ENCODE measurements at places on chromosomes 16 and 17. TPM values are rescaled to one million over a fixed set of nuclear protein-coding genes. Genes with fewer than 3 reads are reported as not detected.

Gene SSTR5
- not detected for total RNA-seq

Gene DDX28
- 24.5 TPM for total RNA-seq

Gene MYH1
- not detected for total RNA-seq

Gene CDR2L
- total RNA-seq, result 16.0 TPM

Gene CDH13
- total RNA-seq, result not detected

Gene LPO
- total RNA-seq, result 0.11 TPM

Gene MLKL
- 5.1 TPM for total RNA-seq

Gene GDPD3
- total RNA-seq, result 1.7 TPM

Gene CA5A
- total RNA-seq, result not detected

Gene ZNF23
- total RNA-seq, result 8.6 TPM

Gene CUEDC1
- total RNA-seq, result 1.0 TPM

- no peak for DNase-seq
Observed at GRCh38 chr17:41186872-41187271, 2.2 kb upstream of the KRTAP4-1 start.

GRCh38 chr16:20844054-20844453 is 37.7 kb downstream of the REXO5 start:
- DNase-seq, result no peak

DNA sequence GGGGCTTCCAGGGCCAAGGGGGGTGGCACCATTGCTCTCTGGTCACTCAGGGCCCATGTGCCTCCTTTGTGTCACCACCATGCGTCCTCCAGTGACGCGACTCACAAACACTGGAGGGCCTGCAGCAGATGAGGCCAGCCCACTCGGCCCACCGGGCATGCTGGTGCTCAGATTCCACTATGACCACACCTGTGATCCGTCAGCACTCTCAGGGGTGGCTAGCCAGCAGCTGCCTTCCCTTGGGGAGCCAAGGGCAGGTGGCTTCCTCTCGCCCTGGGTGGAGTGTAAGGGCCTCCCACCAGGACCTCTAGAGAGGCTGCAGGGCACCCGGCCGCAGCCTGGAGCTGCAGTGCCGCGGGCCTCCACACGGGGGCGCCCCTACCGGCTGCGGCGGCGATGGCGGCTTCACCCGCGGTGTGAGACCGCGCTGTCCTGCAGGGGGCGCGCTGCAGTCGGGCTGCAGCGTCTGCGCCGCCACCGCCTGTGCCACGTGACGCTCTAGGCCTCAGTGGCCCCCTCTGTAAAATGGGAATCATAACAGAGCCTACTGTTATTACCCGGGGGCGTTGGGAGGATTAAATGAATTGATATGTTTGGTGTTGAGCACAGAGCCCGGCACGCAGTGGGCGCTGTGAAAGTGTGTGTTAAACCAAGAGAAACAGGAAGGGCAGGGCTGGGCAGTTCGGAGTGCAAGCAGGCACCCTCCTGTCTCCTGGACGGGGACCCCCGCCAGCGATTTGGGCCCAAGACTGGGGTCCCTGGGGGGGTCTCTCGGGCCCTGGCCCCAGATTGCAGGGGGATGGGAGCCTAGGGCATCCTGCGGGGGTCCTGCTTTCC is 192.4 kb upstream of the GSE1 start:
- DNase-seq, result peak; percentile 92

- no peak for DNase-seq
Observed at GRCh38 chr17:63578769-63579111, 22.0 kb upstream of the TACO1 start.

DNA sequence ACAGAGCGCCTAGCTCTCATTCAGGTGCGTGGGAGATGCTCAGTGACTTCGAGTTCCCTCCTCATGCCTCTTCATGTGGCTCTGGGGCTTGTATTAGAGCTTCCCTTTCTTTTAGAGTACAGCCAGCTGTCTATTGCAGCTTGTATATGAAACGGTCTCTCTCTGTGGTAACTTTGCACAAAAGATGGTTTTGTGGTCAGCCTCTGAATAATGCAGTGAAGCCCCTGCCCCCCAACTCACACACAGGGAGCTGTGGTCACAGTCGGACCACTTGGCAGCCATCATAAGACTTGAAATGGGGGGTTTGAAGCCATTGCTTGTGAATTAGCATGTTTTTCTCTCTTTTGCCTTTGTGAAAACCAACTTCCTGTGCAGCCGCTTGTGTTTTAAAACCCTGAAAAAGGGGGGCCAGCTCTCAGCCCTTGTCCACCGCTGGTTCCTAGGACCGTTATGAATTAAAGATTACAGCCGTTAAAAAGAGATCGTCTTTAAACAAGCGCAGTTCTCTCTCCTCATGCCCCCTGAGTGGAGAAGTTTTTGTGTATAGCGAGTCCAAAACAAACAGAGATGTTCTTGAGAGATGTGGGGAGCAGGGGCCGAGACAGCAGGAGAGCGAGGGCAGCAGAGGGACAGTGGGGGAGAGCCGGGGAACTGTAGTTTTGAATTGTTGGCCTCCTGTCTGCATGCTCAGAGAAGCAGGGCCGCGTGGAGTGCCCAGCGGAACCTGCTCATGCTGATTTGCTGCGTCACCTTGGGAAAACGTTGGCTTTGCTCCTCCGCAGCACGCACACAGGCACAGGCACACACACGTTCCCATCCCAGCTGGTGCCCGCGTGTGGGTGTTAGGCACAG is 199.0 kb downstream of the MSI2 start:
- DNase-seq, result no peak

DNA sequence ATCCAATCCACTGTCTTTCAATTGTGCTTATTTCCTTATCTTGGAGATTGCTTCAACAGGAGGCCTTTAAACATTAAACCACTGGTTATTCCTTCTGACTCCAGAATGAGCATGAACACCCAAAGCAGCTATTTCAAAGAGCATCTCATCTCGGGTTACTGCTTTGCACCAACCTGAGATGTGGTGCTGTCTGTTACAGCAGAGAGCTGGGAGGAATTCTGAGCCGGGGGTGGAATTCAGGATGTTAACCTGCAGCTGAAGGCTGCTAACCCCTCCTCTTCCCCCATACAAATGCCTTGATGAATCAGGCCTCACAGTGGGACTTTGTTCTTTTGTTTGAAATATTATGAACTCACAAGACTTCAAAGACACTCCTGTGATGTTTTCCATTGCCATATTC is 113.1 kb downstream of the SHISA9 start:
- DNase-seq, result no peak

GRCh38 chr16:50354629-50355456 is 13.9 kb downstream of the BRD7 start:
- peak; percentile 34 for DNase-seq

DNA sequence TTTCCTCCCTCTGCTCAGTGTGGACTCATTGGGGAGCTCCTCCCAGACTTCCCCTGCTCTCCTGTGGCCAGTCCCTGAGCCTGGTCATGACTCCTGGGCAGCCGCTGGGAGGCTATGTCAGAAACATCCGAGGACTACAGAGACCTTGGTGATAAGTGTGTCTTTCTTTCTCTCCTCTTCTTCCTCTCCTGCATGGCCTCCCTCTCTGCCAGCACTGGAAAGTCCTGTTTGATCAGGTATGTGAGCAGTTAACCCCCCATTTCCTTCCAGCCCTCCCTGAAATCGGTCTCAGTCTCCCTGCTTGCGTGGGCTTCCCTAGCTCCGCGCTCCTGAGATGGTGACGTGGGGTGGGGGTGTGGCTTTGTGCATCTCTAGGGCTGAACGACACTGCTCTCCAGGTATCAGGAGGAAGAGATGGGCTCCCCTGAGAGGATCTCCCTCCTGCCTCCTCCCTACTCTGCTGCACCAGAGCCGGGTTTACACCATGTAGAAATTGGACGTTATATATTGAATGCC is 2.1 kb downstream of the RHBDL3 start:
- DNase-seq, result no peak

DNA sequence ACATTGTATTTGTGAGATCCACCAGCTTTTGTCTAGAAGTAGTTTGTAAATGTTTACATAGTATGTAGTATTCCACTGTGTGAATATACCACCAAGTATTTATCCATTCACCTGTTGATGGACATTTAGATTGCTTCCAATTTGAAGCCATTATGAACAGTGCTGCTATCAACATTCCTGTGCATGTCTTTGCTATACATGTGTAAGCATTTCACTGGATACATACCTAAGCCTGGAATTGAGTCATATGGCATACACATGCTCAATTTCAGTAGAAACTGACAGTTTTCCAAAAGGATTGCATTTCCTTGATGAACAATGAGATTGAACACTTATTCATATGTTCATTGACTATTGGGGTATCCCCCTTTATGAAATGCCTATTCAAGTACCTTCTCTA is 540.6 kb upstream of the SOX9 start:
- DNase-seq, result no peak

- peak; percentile 84 for DNase-seq
Observed at GRCh38 chr16:70523743-70524398, at the start of gene SF3B3. Gene SF3B3, plus strand, starts transcription at chr16:70523816. Its CDS starts 2,841 bp downstream, at chr16:70526657.

DNA sequence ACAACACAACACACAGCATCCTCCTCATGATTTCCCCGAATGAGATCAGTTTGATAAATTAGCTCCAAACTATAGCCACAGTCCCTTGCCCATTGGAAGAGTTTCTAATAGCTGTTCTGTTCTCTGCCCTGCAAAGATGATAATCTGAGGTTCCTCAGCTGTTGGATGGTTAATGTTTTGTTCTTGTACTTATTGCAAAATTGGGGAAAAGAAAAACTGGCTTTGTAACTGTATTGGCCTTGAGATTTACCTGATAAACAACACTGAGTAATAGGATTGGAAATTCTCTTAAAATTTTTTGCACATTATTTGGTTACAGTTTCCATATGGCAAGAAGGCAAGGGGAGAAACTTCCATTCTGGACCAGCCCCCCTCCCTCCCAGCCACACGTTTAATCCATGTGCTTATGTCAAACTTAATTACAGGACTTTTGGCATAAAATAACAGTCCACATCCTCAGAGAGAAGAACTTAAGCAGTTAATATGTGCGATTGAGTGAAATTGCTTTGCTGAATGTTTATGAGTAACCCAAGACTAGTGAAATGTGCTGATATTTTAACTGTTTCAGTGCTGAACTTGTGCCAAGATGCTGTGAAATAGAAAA is 119.1 kb upstream of the ZFHX3 start:
- DNase-seq, result no peak

DNA sequence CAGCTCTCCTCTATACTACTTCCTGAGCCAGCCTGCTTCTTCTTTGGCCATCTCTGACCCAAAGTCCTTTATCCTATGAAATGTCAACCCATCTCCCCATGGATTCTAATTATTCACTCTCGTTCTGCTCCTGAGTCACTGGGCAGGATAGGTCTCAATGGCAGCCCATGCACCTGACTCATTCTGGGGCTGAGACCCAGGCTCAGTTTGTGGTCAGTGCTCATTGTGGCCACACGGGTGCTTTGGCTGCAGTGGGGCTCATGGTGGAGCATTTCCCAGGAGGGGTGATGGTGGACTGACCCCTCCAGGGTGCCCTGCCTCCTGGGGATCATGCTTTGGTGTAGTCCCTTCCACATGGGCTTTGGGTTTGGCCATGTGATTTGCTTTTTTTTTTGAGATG is 154.8 kb upstream of the WSCD1 start:
- no peak for DNase-seq

- DNase-seq, result no peak
Observed at GRCh38 chr16:49012961-49013726, 268.5 kb downstream of the CBLN1 start.

GRCh38 chr17:59284317-59284716 is 47.1 kb upstream of the YPEL2 start:
- DNase-seq, result no peak

DNA sequence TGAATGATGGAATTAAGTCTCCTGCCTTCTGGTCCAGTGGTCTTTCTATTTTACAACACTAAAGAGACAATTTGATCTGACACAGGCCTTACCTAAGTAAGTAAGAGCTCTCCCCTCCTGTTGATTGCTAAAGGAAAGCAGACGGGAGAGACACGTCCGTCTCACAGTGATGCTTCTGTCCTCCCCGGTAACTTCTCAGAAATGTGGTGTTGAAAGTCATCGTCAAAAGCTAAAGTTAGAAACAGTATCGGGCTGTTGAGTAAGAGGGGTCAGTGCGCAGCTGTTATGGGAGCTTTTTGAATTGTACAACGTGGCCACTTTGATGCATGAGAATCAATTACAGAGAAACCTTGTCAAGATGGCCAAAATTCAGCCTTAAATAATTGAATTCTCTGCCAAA is 1.9 kb upstream of the RBFOX1 start:
- DNase-seq, result no peak

DNA sequence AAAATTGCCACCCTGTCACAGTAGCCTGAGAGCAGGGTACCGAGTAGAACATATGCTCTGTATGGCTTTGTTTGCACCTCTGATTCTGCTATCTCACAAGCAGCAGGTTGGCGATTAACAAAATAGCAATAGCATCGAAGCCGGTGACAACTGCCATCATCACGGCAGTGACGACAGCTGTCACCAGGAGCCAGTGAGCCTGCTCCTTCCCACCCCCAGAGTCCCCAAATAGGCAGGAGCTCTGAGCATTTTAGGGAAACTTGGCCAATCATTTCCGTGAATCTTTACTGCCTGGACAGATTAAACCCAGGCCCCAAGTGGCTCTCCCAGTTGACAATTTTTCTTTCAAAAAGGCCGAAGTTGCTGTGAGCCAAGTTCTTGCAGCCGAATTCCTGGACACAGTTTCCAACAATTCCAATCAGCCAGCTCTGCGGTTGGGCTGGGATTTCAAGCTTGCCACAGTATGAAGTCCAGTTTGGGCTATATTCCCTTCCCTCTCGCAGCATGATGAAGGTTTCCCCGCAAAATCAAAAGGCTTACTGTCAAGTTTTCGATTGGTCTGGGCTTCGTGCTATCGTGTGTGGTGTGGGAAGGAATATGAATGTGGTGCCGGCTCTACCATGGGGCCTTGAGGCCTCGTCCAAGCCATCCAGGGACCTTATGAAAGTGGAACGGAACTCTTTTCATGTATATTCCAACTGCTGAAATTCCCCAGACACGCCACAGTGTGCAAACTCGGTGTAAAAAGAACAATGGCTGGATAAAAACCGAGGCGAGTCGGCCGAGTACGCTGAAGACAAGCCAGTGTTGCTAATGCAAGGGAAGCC is 186.6 kb downstream of the C16orf78 start:
- DNase-seq, result no peak

GRCh38 chr17:80793421-80793820 is 198.2 kb upstream of the CHMP6 start:
- no peak for DNase-seq

DNA sequence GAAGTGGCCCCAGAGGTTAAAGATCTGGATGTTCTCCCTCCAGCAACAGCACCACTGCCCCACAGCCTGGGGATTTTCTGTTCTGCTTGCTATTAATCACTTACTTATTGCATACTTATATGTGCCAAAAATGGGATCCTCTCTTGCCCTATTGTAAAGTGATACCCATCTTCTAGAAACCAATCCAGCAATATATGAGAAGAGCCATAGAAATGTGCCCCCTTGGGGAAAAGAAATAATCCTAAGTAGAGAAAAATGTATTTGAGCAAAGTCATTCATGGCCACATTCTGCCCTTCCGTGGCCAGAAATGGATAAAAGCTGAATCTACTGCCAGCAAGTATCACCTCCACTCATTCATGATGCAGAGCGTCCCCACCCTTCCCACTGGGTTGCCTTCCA is 20.9 kb downstream of the SOST start:
- no peak for DNase-seq

GRCh38 chr16:48067388-48067787 is 88.4 kb downstream of the ABCC12 start:
- no peak for DNase-seq

Measured in K562 (cell line).